Progenitor cell of endocrine pancreas (in vitro differentiated cells): ENCODE measurements at places on chromosomes 2 and 18.

DNA sequence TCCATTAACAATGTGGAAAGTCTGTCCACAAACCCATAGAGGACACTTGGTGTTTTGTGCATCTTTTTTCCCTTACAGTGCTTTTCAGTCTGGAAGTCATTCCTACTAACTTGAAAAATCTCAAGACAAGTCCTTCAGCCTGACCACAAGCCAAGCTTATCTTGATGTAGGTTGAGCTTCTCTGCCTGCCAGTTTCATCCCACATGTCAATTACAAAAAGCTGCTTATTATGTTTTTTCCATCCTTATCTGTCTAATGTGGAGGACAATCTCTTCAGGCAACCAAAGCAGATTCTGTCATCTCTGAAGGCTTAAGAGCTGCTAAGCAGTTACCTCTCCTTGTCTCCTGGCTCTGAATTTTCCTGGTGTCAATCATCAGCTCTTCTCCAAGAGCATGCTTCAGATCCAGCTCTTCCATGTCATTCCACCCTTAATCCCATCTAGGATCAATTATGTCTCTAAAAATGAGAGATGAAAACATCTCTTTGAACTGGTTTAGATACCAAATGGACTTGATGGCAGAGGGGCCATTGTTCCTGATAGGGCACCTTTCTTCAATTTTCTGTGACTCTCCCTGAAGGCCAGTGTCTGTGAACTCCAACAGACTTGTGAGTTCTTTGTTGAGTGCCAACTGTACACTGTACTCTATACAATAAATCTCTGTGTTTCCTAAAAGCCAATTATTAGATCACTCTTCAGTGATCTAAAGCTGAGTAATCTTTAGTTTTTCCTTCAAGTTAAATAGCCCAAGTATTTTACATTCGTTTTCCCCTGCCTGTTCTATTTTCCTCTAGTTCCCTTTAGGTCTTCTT, 208.6 kb downstream of the RBM43 start:
- DNase-seq = no peak

DNA sequence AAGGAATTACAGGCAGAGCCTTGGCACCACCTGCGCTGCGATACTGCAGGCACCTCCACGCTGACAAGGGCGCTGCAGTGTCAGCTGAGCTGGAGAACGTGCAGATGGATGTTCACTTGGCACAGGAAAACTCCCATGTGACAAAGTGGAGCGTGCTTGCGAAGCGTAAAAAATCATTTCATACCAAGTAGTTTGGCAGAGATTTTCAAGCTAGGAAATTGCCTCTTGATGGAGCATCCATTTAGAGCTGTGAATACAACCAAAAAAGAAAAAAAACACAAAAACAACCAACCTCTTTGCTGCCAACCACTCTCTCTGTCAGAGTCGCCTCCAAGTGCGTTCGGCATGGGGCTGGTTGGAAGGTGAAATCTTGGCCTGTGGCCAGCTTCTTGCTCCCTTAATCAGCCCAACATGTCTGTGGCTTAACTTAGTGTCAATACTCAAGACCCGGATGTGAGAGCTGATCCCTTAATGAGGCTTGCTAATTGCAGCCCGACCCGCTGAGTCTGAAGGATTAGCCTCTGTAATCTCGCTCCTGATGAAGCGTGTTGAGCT, 38.1 kb downstream of the ACOXL start:
- no peak for DNase-seq

- no peak for DNase-seq
These were observed 286.0 kb upstream of the CCDC68 start for GRCh38 chr18:55245211-55245614.

- no peak for DNase-seq
These were observed 80.7 kb downstream of the SLC39A10 start for GRCh38 chr2:195737511-195738325.

DNA sequence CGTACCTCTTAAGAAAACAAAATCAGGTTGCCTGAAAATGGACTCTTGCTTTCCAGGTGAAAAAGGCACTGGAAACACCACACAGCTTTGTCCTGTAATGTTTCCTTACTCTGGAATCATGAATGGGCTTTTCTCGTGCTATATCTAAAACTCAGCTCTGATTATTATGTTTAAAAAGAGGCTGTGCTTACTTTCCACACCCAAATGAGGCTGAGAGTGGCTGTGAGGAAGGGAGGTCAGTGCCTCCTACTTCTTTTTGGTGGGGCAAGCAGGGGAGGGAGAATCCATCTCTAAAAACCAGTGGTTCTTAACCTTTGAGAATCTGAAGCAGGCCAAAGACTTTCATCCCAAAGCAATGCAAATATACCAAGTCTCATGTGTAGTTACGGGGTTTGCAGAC, 148.6 kb downstream of the FAM210A start:
- no peak for DNase-seq
